ENCODE measurements at places on chromosomes 16 and 17.

- no peak for DNase-seq
These were observed 24.1 kb downstream of the SLC7A5 start for GRCh38 chr16:87845213-87845612.

DNA sequence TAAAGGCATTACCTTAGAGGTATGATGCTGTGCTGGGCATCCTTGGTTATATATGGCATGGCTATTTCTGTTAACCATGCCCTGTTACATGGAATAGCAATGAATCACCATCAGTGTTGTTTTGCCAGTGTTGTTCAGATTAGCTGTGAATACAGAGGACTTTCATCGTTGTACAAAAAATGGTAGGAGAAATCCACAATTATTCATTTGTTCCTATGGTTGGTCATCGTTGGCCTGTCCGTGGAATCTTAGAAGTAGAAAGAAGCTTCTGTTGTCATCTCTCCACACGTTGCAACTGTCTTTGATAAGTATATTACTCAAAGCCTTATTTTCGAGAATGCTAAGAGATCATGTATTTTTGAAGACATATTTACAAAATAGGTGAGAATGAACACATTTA, 114.3 kb upstream of the CACNG5 start:
- DNase-seq, result no peak

DNA sequence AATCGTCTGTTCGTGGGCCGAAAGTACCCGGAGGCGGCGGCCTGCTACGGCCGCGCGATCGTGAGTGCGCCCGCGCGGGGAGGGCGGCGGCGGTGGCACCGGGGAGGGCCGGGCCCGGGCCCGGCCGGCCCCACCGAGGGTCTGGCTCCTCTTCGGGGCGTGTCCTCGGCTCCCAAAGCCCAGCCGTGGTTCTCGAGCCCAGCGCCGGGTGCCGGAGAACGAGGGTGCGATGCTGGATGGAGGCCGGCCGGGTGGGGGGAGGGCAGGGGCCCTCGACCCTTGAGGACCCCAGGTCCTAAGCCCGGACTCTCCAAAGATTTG, 375 bp downstream of the STUB1 start:
- DNase-seq, result no peak

- no peak for DNase-seq
These were observed 30.5 kb upstream of the JPH3 start for GRCh38 chr16:87571868-87572244.

- DNase-seq, result peak; percentile 76
These were observed 5.8 kb downstream of the DHX38 start for GRCh38 chr16:72099377-72099818.

GRCh38 chr17:8921147-8921546, 44.4 kb downstream of the PIK3R5 start:
- no peak for DNase-seq

DNA sequence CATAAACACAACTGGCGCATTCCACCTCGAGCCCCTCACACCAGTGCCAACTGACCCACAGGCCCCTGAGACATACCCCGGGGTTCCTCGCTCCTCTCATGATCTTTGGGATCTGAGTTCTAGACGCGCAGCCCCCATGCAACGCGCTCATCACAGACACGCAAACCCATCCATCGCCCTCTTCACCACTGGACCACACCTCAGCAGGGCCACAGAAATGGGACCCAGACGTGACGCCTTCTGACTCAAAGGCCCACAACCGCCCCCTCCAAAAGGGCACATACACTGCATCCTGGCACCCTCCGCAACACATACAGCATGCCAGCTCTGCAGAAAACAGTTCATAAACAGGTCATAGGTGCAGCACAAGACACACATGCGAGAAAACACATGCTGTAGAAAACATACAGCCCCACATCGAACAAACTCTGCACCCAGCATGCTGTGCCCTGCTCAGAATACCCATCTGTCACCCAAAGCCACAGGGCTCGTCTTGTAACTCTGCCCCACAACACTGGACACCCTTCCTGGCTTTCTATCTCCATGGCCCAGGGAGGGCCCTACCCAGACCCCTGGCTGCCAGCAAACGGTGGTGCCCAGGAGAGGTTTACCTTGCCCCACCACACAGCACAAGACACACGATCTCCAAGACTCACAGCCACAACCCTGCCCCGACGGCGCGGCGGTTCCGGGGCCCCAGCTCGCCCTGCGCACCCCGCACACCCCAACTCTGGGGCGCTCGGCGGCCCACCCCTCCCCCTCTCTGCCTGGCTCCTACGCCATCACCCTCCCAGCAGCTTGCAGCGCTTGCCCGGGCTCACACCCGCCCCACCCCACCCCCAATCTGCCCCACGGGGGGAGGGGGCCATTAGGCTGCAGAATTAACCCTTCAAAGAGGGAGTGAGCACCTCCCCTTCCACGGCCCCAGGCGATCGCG, 887 bp downstream of the ZBTB4 start:
- no peak for DNase-seq

GRCh38 chr16:28069971-28070794, 6.7 kb upstream of the GSG1L start:
- DNase-seq, result no peak

- no peak for DNase-seq
These were observed 229.3 kb downstream of the HS3ST3A1 start for GRCh38 chr17:13372432-13372831.

GRCh38 chr17:27376637-27377547, 79.4 kb upstream of the KSR1 start:
- DNase-seq, result no peak

GRCh38 chr16:80996688-80997138, 10.0 kb downstream of the CMC2 start:
- no peak for DNase-seq

DNA sequence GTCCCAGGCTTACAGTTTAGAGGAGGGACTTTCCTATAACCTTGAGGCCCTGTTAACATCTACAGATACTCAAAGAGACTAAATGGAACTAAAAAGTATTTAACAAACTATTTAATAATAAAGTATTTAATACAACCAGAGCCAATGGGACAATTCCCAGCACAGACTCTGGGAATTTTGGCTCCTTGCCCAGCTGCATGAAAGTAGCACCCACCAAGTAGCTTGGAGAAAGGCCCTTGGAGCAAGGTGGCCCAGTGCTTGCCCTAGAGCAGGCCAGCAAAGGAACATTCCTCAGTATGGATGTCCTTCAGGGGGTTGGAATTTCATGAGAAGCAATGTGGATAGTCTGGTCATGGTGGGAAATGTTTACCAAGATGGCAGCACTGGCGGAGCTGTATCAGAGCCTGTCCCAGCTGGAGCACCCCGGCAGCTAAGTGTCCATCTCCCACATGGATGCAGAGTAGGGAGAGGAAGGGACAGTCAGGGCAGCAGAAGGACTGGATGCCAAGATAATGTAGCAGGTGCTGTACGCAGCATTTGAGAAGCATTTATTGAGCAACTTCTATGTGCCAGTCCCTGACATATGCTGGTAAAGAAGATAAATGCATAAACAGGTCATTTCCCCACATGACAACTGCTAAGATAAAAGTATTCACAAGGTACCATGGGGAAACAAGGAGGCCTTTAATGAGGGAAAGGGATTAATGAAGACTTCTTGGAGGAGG, 5.2 kb upstream of the SMARCD2 start:
- no peak for DNase-seq

- no peak for DNase-seq
These were observed 273.3 kb upstream of the CDH5 start for GRCh38 chr16:66093191-66093590.

GRCh38 chr17:21602176-21602575, 90.1 kb upstream of the KCNJ18 start:
- no peak for DNase-seq

GRCh38 chr16:14071576-14072271, 605 bp downstream of the MRTFB start:
- DNase-seq, result peak; percentile 48

DNA sequence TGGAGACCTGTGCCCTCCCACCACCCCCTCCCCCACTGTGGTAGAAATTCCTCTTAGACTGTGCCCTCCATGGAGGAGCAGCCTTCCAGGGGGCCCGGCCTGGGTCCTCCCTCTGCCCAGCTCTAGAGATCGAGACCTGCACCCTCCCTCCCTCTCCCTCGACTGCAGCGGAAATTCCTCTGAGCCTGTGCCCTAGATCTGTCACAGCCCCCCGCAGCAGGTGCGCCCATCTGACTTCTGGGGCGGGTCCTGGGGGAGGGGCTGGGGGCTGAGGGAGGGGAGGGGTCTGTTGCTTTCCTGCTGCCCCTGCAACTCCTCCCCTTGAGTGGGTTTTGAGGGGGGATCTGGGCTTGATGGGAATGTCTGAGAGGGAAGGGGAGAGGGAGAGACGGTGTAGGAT, 177.8 kb upstream of the GSE1 start:
- DNase-seq, result peak; percentile 54

DNA sequence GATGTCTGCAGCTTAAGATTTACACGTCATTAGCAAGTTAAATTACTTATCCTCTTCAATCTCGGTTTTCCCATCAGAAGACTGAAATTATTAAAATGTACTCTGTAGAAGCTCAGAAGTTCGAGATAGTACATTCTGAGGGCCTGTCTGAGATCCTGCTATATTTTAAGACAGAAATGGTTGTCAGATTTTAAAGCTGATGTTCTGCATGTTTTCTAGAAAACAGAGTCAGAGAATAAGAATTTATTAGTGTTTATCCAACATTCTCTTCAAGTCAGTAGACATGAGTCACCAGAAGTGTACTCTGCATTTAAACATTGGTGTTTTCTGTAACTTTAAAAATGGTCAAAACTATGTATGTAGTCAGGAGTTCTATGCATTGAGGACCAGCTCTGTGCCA, 155.2 kb upstream of the MYOCD start:
- no peak for DNase-seq

GRCh38 chr17:385836-386140, 33.2 kb upstream of the RPH3AL start:
- no peak for DNase-seq

DNA sequence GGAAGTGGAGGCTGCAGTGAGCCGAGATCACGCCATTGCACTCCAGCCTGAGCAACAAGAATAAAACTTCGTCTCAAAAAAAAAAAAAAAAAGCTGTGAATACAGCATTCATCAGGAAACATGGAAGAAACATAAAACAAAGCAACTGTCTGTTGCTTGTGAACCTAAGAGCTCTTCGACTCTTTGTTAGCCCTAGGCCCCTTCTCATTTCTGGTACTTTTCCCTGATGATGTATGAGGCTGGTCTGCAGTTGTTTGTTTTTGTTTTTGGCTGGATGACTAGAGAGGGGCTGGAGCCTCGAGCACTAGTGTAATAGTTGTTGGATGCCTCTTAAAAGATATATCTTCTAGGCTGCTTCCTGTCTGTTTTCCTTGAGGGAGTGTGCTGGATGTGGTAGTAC, 113.5 kb downstream of the MAP2K6 start:
- no peak for DNase-seq

DNA sequence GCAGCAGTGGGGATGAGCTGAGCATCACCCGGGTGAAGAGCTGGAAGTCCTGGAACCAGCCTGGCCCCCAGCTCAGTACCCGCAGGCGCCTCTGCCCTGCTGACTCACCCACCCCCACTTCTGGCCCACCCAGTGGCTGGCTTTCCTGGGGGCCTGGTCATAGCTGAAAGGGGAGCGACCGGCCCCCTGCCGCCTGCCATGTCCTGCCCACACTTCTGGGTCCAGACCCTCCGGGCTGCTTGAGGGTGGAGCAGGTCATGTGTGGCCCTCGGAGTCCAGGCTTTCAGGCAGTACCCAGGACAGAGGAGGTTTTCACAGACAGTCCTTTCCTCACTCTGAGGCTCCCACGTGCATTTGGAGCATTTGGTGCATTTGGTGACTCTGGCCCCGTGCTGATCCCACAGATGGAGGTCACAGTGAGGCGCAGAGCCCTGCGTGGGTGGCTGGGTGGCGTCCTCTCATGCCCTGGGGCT, 7.1 kb upstream of the PIEZO1 start:
- DNase-seq, result no peak

DNA sequence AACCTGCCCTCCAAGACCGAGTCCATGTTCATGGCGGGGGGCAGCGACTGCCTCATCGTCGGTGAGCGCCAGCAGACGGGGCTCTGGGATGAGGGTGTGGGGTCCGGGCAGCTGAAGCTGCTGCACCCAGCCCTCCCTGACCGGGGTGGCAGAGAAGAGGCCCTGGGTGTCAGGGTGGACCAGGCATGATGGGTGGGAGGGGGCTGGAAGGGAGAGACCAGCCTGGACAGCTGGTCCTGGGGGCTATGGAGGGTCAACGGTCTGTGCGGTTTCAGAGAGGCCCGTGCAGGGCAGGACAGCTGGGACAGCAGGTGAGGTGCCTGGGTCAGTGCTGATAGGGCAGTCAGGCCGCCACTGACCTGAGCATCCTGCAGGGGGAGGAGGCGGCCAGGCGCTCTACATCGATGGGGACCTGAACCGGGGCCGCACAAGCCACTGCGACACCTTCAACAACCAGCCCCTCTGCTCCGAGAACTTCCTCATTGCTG, 13.3 kb upstream of the ATP6V0C start:
- peak; percentile 67 for DNase-seq

GRCh38 chr17:69428252-69428980, 13.9 kb downstream of the MAP2K6 start:
- DNase-seq, result no peak

DNA sequence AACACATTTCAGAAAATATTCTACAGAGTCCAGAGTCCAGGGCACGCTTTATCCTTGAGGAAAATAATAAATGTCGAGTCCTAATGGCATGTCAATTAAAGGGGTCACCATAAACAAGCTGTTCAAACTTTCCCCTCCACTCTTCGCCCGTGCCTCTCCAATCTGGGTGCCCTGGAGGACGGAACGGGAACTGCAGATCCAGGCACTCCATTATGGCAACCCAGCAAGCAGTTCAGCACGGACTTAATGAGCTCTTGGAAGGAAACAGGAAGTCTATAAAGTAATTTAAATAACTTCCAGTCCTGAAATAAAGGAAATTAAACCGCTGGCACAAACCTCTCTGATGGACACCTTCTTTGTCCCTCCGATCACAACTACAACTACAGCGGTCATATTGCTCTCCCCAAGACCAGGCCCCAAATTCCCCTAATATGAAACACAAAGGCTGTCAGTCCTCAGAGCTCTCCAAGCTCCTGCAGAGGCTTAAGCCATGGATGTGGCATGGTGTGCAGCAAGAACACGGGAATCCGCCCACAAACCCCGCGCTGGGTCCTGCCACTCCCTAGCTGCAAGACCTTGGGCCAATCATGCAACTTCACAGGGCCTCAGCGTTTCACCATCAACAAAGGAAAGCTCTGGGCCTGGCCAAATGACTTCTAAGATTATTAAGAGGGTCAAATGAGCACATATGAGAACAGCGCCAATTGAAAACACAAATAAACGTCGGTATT, 52.6 kb downstream of the ZFHX3 start:
- DNase-seq, result peak; percentile 68

- DNase-seq, result no peak
These were observed 186.7 kb downstream of the RPTOR start for GRCh38 chr17:80731323-80731722.

- no peak for DNase-seq
These were observed 5.4 kb upstream of the WFIKKN1 start for GRCh38 chr16:625117-625976.
